ENCODE measurements at places on chromosomes 6 and 20.

- DNase-seq: no peak
Observed at GRCh38 chr6:35291491-35291890, 6.1 kb upstream of the DEF6 start.

GRCh38 chr20:58636983-58637421 lies 14.1 kb upstream of the STX16 start:
- no peak for DNase-seq

DNA sequence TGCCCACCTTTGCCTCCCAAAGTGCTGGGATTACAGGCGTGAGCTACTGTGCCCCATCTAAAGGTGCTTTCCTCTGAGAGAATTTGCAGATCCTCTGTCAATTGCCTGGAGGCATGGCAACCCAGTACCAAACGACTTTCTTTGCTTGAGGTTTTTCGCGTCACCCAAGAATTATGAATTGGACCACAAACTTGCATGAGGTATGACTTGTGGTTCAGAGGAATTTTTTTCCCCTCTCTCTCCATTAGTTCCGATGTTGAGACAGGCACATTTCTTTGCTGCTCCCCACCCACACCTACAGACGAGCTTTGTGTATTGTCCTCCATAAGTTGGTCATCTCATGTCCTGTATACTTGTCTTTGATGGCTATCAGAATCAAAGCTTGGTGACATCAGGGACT lies 11.8 kb upstream of the SCAF8 start:
- DNase-seq: no peak

DNA sequence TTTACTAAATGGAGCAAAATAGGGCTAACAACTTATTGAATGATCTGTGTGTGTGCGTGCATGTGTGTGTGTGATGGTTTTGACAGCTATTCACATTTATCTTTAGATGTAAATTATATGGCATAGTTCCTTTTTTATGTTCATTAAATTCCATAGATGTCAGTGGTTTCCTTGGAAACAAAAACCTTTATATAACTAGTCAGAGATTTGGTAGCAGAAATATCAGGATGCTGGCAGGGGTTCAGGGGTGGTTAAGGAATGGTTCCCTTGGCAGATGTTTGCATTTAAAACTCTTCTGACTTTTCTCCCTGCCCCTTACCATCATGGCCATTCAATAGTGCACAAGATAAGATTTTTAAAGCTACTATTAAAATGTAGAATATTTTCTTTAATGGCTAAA lies 256.6 kb downstream of the PLCB1 start:
- no peak for DNase-seq

DNA sequence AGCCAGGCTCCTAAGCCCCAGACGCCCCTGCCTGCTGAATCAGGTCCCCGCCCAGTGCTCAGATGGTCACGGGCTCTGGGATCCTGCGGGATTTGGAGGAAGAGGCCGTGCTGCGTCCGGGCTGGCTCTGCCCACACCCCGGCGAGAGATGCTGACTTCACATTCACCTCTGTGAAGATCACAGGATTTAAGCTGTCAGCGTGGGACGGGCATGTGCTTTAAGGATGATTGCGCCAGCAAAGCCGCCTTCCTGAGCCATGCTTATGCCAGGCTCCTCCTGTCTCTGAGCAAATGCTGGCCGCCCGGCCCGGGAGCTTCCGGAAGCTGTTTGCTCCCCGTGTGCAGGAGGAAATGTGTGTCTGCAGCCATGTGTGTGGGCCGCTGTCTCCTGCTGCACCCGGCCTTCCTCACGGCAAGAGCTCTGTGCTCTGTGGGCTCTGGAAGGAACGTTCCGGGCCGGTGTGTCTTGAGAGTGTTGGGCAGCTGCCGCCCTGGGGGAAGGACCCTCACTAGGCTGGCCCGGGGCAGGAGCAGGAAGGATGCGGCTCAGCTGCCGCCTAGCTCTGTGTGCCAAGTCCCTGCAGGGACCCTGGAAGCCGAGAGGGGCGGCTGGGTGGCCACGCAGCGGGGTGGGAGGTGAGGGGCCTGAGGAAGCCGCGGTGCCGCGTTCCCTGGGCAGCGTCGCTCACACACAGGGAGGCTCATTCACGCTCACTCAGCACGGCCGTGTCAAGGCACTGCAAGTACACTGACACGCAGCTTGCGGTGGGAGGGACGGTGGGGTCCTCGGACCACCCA lies 19.0 kb upstream of the BHLHE23 start:
- DNase-seq: no peak

- DNase-seq: no peak
Observed at GRCh38 chr6:30497714-30498113, 8.4 kb downstream of the HLA-E start.
